CD4-positive, alpha-beta T cell treated with Interleukin-4 for 4 hours (primary cell): ENCODE measurements at places on chromosomes 16 and 17.

DNA sequence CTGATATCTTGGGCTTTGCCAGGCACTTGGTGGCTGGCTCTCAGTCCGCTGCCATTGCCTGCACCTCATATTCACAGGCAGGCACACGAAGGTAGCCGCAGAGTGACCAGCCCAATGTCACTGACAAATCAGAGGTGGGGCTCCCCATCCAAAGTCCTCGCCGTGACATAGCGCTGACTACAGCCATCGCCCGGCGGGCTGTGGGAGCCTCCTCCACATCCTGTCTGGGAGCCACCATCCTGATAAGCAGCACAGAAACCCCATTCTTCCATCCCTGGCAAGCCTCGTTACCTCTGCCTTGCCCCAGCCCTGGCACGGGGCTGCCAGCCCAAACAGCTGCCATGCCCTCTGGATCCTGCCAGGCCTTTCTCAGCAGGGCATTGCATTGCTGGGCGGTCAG lies 437.8 kb downstream of the SLC39A11 start:
- DNase-seq, result no peak

DNA sequence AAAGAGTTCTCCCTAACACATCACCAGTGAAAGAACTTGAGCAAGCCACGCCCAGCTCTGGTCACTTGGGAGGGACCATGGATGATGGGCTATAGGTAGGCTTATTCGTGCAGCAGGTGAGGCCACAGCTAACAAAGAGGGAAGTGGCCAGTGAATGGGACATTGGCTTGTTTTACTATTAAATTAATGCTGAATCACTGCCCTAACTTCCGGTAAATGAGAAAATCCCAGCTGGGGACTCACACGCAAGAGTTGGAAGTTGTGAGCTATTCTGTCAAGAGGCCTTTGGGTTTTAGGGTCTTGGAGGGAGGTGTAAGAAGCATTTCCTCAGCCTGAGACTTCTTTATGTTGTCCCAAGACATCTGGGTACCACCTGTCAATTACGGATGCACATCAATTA lies 315.3 kb downstream of the XYLT1 start:
- no peak for DNase-seq

GRCh38 chr17:5000237-5000639 lies 2.5 kb downstream of the KIF1C start:
- no peak for DNase-seq

GRCh38 chr17:18267366-18267765 lies 6.9 kb downstream of the MIEF2 start:
- no peak for DNase-seq

DNA sequence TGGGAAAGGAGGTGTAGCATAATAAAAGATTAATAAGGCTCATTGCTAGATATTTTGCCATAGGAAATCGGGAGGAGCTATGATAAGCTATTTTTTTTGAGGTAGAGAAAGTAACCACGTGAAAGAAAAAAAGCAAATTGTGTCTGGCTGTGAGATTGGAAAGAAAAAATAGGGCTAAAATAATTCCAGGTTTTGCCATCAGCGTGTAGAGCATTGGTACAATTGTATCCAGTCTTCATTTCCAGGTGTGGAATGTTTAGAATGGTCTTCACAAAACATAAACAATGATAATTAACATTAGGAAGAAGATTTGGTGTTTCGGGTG lies 1.1 kb downstream of the TANC2 start:
- DNase-seq, result no peak

- DNase-seq, result no peak
Measured at GRCh38 chr17:68273722-68274121, 17.2 kb downstream of the SLC16A6 start.

DNA sequence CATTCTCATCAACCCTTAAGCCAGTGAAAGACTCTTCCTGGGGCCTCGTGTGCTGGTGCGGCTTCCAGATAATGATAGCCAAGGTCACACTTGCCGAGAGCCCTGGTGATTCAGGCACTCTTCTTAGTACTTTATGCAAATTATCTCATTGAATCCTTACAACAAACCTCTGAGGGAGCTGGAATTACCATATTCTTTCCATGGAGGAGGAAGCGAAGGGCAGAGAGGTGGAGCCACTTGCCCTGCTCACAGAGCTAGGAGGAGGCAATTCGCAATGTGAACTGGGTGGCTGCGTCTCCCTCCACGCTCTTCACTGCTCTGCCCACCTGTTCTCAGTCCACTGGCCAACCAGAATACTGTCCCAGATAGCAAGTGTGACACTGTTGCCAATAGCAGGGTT lies 409.7 kb downstream of the SNX29 start:
- no peak for DNase-seq

- no peak for DNase-seq
Measured at GRCh38 chr17:42796066-42796758, 2.3 kb downstream of the COA3 start.

- no peak for DNase-seq
Measured at GRCh38 chr17:34740565-34741520, 161.5 kb downstream of the TMEM132E start.

DNA sequence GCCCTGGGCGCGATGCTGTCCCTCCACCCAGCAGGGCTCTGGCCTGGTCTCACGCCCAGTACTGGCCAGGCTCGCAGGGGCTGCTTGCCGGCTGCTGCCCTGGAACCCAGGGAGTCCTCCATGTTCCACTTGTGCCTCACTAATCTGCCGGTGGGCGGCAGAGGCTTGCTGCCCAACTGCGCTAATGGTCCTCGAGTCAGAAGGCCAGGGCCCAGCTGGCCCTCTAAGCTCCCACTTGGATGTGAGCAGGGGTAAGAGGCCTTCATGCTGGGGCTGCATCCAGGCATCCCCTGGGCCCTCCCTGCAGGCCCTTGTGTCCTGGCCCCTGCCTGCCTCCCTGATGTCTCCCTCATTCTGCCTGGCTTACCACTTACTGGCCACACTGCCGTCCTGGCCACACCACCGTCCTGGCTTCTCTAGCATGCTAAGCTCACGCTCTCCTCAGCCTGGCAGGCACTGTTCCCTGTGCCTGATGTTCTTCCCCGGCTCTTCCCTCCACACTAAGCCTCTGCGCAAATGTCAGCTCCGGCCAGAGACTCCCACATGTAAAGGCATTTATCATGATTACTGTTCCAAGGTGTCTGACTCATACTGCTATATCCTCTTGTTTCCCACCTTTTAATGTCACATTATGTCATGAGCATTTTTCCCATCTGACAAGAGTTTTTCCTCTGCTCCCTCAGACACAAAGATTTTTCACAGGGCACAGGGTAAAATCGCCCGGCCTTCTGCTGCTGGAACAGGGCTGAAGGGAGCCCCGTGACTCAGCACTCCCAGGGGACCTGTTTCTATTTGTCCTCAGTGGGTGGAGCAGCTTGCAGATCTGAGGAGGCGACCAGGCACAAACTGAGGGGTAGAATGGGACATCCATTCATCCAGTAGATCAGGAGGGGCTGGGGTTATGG lies 15.9 kb downstream of the B9D1 start:
- no peak for DNase-seq

GRCh38 chr17:1643999-1644492 lies 1.5 kb downstream of the SCARF1 start:
- DNase-seq, result no peak

GRCh38 chr16:68612996-68613395 lies 32.1 kb upstream of the CDH3 start:
- no peak for DNase-seq

DNA sequence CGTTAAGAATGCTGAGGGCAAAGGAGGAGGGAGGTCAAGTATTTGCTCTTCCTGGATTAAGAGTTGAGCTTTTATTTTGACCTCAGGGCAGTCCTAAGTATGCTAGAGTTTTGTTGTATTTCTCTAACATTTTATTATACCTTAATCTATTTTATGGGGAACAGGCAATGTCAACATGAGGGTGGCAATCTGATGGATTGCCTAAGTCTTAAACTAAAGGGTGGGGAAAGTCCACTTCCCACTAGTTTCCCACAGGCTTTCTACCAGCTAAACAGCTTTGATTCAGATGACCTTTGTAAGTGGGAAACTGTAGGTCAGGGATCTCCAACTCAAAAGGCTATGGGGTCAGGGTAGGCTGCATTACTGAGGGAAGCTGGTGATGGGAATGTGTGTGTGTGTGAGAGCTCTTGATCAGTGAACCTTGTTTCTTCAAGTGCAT lies 24.9 kb downstream of the HSD17B2 start:
- no peak for DNase-seq

DNA sequence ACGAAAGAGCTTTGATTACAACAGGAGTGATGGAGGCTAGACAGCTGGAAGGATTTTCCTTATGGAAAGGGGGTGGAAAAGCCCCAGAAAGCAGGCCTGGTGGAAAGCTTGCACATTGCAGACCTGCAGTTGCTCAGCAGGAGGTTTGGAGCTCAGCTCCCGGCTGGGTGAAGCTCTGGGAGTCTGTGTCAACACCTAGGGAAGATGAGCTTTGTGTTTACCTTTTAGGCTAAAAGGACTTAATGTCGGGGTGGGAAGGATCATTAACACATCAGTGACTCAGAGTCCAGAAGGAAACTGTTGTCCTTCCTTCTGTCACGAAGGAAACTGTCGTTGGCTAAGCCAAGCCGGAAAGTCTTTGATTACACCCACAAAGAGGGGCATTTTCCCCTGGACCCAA lies 48.2 kb downstream of the RAP1GAP2 start:
- no peak for DNase-seq

DNA sequence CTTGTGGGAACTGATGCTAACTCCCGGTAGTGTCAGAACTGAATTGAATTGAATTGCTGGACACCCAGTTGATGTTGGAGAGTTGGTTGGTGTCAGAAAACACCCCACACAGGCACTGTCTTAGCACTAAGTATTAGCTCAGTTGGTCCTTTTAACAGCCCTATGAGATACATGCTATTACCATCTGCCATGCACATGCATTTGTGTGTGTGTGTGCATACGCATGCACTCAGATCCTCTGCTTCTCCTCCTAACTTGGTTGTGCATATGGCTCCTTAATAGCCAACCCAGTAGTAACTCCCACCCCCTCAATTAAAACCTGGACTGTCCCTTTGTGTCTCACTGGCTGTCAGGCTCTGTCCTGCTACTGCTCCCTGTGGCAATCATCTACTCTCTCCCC lies 32.3 kb upstream of the DYNLL2 start:
- no peak for DNase-seq

GRCh38 chr17:64158406-64158805 lies 28.5 kb upstream of the ERN1 start:
- no peak for DNase-seq

- DNase-seq, result no peak
Measured at GRCh38 chr17:47956791-47957590, 692 bp downstream of the PRR15L start.

DNA sequence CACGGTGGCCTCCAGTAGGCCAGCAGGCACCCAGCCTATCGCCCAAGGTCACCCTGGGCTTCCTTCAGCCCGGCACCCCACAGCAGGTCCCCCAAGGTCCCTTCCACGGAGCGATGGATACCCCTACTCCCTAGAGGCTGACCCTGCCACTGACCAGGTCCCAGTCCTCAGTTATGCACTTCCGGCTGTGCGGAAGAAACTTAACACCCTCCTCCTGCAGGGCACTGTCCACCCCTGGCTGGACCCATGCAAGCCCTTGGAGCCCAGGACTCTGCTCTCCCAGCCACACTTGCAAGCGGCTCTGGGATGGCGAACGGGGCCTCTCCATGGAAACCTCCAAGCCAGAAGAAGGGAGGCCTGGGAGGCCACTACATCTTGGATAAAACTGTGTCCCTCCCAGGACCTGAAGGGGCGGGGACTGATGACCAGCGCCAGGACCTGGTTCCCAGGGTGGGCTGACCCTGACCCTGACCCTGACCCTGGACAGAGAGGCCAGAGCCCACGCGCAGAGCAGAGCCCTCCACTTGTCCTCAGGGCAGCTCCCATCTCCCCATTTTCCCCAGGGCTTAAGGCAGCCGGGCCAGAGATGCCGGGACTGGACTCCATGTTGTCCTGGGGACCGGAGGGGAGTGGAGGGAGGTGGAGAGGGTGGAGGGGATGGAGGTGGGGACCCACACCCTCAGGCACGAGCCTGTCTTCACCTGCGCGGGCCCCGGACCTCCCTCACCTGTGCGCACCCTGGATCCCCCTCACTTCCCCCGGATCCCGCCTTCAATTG lies 734 bp downstream of the CEP131 start:
- no peak for DNase-seq

- no peak for DNase-seq
Measured at GRCh38 chr16:85307552-85308364, 195.5 kb upstream of the CIBAR2 start.

GRCh38 chr16:11461595-11461990 lies 116.3 kb downstream of the RMI2 start:
- DNase-seq, result no peak

DNA sequence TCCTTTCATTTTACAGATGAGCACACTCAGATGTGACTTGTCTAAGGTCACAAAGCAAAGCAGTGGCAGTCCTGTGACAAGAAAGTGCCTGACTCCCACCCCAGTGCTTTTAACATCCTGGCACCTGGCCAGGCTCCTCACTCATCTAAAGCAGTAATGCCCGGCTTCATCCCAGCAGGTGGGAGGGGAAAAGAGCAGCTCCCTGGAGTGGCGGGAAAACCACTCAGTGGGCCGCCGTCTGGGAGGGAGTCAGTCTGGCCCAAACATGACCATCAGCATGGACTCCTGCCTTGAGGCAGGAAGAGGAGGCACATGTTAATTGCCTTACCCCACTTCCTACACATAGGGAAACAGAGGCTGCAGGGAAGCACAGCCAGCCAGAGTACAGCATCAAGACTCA lies 2.6 kb downstream of the PCGF2 start:
- DNase-seq, result no peak

DNA sequence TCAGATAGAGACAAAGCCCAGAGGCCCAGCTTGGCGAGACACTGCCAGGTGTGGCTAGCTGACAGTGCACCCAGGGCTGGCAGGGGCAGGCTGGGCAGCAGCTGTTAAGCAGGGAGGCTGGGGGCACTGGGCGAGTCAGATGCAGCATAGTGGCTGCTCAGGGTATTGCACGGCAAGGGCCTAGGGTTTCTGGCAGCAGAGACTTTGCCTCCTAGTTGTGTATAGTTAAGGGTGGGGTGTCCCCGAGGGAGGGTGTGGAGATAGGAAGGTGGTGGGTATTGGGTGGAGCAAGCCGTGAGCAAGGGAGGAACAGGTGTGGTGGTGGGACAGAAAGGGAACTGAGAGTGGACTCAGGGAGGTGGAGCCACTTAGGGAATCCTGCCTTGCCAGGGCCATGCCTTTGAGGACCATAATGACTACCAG lies 66.0 kb downstream of the SMPD3 start:
- DNase-seq, result no peak

DNA sequence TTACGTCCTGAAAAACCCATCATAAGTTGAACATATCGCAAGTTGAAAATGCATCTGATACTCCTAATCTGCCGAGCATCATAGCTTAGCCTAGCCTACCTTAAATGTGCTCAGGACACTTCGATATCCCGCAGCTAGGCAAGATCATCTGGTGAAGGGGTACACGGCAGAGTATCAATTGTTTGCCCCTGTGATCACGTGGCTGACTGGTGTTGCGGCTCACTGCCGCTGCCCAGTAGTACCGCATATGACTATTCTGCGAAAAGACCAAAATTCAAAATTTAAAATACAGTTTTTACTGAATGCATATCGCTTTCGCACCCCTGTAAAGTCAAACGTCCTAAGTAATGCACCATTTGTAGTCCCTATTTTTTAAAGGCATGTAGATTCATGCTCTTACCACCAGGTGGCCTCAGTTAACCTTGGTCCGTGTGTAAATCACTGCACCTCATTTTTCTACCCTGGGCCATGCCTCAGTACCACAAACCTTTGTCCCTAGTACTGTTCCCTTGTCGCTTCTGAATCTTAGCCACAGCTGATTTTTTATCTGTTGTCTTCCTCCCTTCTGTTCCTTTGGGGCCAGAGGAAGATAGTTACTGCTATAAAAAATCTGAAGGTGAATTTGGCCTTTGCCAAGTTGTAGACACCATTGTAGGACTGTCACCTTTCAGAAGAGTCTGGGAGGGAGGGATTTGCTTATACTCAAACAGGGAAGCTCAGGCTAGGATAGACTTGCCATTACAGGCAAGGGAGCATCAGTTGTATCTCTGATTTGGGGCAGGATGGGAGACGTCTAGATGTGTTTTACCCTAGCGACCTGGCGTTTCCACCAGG lies 34.4 kb downstream of the WWP2 start:
- peak; percentile 59 for DNase-seq
